ENCODE measurements at places on chromosomes 3 and 15. TPM values are rescaled to one million over a fixed set of nuclear protein-coding genes. Genes with fewer than 3 reads are reported as not detected.

Gene IL20RB
- total RNA-seq, result 10.7 TPM

Gene C3orf85
- total RNA-seq, result not detected

Gene CSPG4
- 31.4 TPM for total RNA-seq

Gene SNRPA1
- 39.8 TPM for total RNA-seq

Gene ZNF717
- 9.7 TPM for total RNA-seq

Gene CLDN11
- total RNA-seq, result 32.3 TPM

Measured in RPMI7951 (cell line).